ENCODE measurements at places on chromosomes 3 and 15.
A peak's percentile ranks its signal among the peaks of the same experiment; 100 is the strongest.

- peak; percentile 80 for DNase-seq
Measured at GRCh38 chr3:177694316-177694715, 497.0 kb upstream of the TBL1XR1 start.

- DNase-seq, result no peak
Measured at GRCh38 chr3:4065085-4065484, 238.1 kb upstream of the SETMAR start.

- DNase-seq, result no peak
Measured at GRCh38 chr3:173865900-173866498, 468.5 kb downstream of the NLGN1 start.

GRCh38 chr3:73018790-73019441 lies 22.3 kb downstream of the PPP4R2 start:
- peak; percentile 21 for DNase-seq

DNA sequence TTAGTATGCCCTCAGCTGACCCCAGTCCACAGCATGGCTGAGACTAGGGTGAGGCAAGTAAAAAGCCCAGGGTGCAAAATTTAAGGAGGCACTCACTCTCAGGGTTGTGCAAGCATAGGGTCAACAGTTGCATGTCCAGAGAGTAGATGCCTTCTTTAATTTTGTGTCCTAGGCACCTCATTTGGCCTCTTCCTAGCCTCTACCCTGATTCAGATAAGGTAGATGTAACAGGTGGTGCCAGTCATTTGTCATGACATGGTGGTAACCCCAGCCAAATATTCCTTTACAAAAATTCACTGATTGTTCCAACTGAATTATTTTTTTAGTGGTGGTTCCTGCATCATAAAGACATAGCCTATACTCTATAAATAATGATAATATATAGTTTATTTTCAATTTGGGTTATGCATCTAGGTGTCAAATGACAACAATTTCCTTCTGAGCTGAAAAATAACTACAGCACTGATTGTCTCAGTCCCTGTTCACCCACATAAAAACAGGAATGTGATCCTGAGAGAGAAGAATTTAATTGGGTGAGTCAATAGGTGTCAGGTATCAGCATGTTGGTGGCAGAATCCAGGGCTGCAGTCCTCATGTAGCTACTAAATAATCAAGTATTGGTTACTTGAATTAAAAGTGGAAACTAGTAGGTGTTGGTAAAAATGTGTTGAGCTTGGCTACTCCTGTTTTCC lies 44.2 kb upstream of the TIPARP start:
- DNase-seq, result peak; percentile 70

GRCh38 chr15:70699890-70700289 lies 63.5 kb downstream of the UACA start:
- no peak for DNase-seq

DNA sequence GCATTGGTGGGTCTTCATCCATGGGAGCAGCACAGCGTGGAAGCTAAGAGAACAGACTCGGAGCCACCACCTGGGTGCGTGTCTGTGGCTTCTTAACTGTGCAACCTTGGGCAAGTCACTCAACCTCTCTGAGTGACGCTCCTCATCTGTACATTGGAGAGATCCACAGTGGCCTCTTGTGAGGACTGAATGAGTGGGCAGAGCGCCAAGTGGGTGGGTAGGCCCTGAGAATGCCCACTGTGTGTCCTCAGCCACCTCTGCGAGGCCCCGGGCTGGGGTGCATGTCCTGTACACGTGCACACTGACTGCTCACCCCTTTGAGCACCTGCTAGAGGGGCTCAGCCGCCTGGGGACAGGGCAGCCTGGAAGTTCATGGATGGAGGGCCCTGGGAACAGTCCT lies 99.6 kb upstream of the PRR23E start:
- no peak for DNase-seq

DNA sequence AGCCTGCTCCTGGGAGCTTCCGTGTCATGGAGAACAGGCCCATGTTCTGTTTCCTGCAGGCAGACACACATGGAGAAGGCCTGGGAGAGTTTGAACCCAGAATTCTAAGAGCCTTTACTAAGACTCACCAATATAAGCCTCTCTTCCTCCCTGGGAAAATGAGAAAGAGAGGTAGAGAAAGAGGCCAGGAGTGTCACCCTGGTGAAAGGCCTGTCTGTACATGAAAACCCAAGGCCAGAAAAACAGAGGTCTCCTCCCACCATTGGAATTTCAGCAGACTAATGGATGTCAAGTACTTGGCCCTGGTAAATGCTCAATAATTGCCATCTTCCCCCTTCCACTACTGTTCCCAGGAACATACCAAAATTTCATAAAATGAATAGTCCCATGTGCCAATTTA lies 117.6 kb downstream of the TOP2B start:
- no peak for DNase-seq

DNA sequence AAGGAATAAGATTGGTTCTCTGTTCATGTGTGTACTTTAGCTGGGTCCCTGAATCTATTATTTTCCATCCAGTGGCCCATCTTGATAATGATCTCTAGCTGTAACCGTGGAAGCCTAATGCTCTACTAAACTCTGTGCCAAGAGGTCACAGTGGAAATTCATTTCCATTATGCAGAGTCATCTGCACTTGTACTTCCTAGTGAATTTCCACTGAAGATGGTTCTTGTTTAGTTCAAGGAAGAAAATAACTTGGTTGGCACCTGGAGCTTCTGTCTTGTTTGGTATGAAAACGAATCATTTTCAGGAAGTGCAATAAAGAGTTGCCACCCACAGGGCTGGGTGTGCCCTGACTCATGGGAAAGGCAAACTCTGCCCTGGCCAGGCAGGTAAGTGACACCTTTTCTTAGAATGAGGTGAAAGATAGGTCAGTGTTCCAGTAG lies 10.3 kb downstream of the LPP start:
- no peak for DNase-seq

DNA sequence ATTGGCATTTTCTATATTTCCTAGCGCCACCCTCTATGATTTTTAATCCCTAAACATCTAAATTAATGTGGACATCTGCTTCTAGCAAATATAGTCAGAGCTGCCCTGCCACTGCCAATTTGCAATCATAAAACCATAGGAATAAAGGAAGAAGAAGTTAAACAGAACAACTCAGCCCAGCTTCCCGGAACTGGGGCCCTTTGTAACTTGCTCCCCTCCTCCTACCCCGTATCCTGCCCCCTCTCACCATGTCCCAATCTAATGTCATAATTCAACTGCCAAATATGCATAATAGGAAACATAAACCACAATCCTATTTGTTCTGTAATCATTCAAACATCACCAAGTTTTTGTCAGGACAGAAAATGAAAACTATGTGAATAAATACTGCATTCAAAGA lies 74.4 kb upstream of the ACP3 start:
- DNase-seq, result no peak

DNA sequence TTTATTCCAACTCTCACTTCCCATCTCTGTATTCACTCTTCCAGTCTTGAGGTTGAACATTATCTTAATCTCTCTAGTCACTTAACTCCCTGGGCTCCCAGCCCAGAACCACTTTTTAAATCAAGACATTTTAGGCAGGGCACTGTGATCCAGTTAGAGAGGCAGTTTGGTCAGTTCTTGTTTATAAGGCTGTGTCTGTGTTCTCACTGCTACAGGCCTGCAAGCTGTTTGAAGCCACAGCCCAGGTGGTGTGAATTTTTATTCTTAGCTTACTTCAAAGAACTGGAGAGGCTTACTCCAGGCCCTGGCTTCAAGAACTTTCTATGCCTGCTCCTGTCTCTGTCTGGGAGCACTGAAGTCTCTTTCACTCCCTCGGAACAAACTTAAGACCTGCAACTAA lies 906.1 kb downstream of the CADM2 start:
- no peak for DNase-seq

GRCh38 chr3:35744419-35744818 lies 105.1 kb downstream of the ARPP21 start:
- no peak for DNase-seq

DNA sequence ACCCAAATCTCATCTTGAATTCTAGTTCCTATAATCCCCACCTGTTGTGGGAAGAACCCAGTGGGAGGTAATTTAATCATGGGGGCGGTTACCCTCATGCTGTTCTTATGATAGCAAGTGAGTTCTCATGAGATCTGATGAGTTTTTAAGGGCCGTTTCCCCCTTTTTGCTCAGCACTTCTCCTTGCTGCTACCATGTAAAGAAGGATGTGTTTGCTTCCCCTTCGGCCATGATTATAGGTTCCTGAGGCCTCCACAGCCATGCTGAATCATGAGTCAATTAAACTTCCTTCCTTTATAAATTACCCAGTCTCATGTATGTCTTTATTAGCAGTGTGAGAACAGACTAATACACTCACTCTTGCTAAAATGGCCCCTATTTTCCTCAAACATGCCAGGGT lies 374.7 kb downstream of the TUSC7 start:
- no peak for DNase-seq

GRCh38 chr3:99683876-99684275 lies 45.5 kb downstream of the COL8A1 start:
- no peak for DNase-seq

DNA sequence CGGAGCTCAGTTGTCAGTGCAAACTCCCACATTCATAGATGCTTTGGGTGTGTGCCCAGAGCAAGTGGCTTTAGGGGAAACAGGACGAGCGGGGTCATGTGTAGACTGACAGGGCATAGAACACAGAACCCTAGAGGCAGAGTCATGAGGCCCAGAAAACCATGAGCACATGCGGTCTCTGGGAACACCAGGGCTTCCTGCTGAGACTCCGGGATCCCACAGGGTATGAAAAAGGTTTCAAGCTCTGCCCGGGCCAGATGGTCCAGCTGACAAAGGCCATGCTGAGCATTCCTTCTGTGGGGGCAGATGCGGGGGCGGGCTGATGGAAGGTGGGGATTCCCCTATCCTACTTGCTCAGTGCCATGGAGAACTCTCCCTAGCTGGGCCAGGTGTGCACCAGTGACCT lies 44.8 kb downstream of the ROPN1B start:
- DNase-seq, result no peak

- no peak for DNase-seq
Measured at GRCh38 chr15:64844576-64845145, 2.9 kb downstream of the PLEKHO2 start.

DNA sequence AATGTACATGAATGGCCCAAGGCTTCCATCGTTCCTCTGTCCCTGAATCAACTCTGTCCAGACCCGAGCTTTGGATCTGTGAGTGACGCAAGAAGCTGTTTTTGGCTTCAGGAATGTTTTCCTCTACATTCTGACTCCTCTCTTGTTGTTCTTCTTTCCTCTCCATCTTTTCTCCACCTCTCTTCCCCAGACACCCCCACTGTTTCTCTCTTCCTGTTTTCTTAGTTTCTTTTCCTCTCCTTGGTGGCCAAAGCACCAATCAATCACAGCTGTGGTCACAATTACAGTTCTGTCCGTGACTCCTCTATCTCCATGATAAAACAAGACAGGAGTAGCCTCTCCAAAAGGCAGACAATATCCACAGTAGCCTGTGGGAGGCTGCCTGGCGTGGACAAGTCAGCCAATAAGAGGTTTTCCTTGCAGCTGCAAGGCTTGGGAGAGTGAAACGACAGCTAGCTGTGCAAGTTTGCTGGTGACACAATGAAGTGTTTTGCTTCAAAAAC lies 4.9 kb upstream of the TMEM212 start:
- peak; percentile 61 for DNase-seq

DNA sequence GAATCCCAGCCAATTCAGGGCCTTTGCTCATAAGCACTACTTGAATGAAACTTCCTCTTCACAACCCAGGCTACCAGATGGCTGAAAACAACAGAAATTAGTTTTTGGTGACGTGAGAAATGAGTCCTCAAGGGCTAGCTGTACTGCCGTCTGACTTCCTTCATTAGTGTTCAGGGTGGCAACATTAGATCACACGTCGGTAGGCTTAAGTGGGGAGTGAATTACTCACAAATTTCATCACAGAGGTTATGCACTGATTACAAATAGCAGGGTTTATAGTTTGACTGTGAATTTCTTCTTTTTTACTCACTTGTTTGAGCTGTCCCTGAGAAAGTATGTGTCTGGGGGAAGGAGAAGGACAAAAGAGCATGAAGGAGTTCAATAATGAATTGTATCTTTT lies 397.2 kb downstream of the GAP43 start:
- peak; percentile 74 for DNase-seq

DNA sequence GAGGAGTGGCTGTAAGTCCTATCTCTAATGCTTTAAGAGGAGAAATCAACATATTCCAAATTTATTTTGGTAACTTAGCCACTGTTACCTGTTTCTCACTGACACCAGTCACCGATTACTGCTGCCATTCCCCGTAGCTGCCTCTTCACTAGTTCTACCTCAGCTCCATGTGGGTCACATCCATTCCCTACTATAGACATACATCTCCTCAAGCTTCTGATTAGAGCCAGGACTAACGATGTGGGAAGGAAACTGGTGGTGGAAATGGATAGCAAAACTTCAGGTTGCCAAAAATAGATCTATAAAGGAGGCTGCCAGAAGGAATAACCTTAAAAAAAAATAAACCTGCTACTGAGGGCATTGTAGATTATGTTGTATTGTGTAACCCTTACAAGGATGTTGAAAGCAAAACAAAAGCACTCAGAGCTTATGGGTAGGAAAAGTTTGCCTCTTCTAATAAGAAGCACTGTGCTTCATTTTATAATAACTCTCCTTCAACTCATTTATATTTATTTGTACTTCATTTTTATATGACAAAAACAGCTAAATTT lies 56.0 kb downstream of the KAT2B start:
- DNase-seq, result no peak

- peak; percentile 9 for DNase-seq
Measured at GRCh38 chr3:24829011-24829581, 334.4 kb upstream of the THRB start.

GRCh38 chr15:100934166-100934565 lies 15.0 kb downstream of the LRRK1 start:
- no peak for DNase-seq

DNA sequence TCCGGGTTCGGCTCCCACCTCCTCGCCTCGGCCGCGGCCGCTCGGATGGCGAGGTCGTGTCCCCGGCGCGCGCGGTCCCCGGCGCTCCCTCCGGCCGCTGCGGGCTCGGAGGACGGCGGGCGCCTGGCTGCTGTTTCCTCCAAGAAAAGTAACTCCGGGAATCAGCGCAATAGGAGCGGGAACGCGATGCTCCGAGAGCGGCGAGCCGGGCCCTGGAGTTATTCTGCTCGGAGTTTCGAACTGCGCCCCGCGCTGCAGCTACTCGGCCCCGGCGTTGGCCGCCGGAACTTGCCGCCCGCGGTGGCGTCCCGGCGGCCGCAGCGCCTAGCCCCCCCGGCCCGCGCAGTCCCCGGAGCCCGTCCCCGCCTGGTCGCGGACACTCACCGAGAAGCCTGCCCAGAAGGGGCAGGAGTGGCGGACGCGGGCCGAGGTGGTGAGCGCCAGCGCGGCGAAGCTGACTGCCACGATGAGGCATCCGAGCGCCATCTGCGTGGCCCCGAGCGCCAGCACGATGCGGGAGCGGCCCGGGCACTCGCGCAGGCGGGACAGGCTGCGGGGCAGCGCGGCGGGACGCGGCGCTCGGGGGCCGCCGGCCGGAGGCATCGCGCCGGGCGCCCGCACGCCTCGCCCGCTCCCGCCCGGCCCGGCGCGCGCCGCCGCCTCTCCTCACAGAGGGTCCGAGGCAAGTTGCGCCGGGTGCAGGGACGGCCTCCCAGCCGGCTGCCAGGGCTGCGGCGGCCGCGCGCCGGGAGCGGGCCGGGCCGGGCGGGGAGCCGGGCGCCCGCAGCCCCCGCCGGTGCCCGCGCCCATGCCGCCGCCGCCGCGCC lies 251.9 kb downstream of the TJP1 start:
- peak; percentile 22 for DNase-seq

All from fibroblast of skin of right quadriceps (primary cell).